ENCODE measurements at places on chromosomes 6 and 20. TPM values are rescaled to one million over a fixed set of nuclear protein-coding genes. Genes with fewer than 3 reads are reported as not detected.

DNA sequence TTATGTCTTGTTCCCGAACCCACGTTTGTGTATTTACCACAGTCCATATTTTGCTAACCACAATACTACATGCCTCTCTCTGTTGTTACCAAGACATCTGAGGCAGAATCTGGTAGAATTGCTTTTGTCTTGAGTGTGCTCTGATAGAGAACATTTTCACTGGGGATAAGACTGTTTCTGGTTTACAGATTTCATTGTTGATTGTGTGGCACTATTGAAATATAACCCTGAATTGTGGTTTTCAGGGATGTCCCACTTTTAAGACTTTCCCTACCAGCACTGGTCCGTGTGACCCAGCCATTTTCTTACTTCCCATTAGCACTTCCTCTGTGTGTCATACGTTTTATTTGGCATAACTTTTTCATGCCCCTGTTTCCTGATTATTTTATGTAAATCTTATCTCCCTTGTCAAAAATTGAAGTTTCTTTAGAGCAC lies 12.2 kb downstream of the NCOA7 start:
- peaks cover 14% of the 10 kb centered on the region for H3K4me1 ChIP-seq
- peak overlapping the region; percentile 20 for H3K27ac ChIP-seq
- H3K4me3 ChIP-seq, result no peak overlapping the region
- H3K36me3 ChIP-seq, result no peaks in the 10 kb centered on the region
- peak; percentile 74 for DNase-seq

GRCh38 chr6:89966228-89966544 lies 71.9 kb downstream of the GJA10 start:
- H3K4me3 ChIP-seq, result no peak overlapping the region
- no peak overlapping the region for H3K27ac ChIP-seq

DNA sequence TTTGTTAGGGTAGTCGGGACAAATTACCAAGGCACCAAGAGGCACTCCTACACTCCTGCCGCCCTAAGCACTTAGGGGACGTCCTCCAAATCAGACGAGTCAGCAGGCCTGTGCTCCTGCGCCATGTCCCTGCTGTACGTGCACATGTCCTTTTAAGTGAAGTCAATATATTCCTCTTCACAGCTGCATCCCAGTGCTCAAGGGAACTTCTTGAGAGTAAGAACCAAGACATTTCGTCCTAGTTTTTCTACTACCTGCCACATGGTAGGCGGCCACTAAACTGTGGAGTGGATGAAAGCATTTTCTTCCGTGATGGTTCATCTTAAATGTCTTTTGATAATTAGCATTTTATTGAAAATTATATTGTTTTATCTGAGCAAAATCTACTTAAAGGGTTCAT lies 100.7 kb downstream of the RPP40 start:
- H3K36me3 ChIP-seq, result no peaks in the 10 kb centered on the region
- H3K27ac ChIP-seq, result no peak overlapping the region
- no peak overlapping the region for H3K4me3 ChIP-seq
- H3K4me1 ChIP-seq, result no peaks in the 10 kb centered on the region
- H3K27me3 ChIP-seq, result no peaks in the 10 kb centered on the region
- no peak for DNase-seq

- DNase-seq, result peak; percentile 61
- H3K36me3 ChIP-seq, result no peaks in the 10 kb centered on the region
- H3K4me1 ChIP-seq, result peaks cover 51% of the 10 kb centered on the region
- peak overlapping the region; percentile 89 for H3K27ac ChIP-seq
- peak overlapping the region; percentile 74 for H3K4me3 ChIP-seq
These were observed 57.4 kb upstream of the CEP85L start for GRCh38 chr6:118708744-118709143.

DNA sequence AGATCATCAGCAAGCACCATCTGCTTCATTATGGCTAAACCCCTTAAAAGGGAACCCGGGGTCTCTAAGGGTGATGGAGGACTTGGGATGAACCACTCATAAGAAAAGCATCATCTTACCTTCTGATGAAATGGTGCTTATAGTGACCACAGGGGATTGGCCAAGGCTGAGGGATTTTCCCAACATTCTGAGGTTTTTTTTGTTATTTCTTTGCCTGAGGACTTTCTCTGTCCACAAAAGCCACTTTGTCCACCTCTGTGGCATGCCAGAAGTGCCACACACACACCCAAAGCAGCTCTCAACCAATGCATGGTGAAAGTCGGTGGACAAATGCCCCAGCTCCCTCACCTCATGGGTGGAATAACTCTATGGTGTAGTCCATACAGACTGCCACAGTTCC lies 79.3 kb upstream of the TOP1 start:
- H3K4me1 ChIP-seq, result peaks cover 6% of the 10 kb centered on the region
- no peak overlapping the region for H3K27ac ChIP-seq
- H3K36me3 ChIP-seq, result no peaks in the 10 kb centered on the region
- H3K27me3 ChIP-seq, result no peaks in the 10 kb centered on the region
- no peak for DNase-seq
- H3K4me3 ChIP-seq, result no peak overlapping the region

GRCh38 chr6:170089963-170090362 lies 200.9 kb downstream of the DLL1 start:
- no peaks in the 10 kb centered on the region for H3K4me1 ChIP-seq
- H3K27me3 ChIP-seq, result no peaks in the 10 kb centered on the region
- no peak overlapping the region for H3K4me3 ChIP-seq
- DNase-seq, result no peak
- H3K27ac ChIP-seq, result no peak overlapping the region

- H3K27ac ChIP-seq, result no peak overlapping the region
- peaks cover 5% of the 10 kb centered on the region for H3K27me3 ChIP-seq
- no peaks in the 10 kb centered on the region for H3K4me1 ChIP-seq
- no peak overlapping the region for H3K4me3 ChIP-seq
- DNase-seq, result no peak
These were observed 169.8 kb upstream of the RIN2 start for GRCh38 chr20:19588241-19588640.

- no peak overlapping the region for H3K4me3 ChIP-seq
- H3K36me3 ChIP-seq, result no peaks in the 10 kb centered on the region
- DNase-seq, result no peak
- H3K4me1 ChIP-seq, result peaks cover 9% of the 10 kb centered on the region
- no peak overlapping the region for H3K27ac ChIP-seq
These were observed 74.6 kb downstream of the TMEM244 start for GRCh38 chr6:129786548-129786947.

DNA sequence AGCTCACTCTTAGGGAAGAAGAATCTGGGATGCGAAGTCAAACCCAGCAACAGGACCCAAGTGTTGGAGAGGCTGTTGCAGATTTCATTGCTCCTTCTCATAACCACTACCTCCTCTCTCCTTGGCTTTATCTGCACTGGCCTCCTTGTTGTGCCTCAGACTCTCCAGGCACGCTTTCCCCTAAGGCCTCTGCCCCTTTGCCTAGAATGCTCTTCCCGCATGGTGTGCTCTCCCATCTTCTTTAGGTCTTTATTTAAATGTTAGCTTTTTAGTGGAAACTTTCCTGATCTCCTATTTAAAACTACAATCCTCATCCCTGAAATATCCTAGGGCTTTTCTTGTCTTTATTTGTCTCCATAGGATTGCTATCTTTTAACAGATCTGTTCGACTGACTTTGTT lies 94.9 kb upstream of the TMEM30A start:
- H3K36me3 ChIP-seq, result no peaks in the 10 kb centered on the region
- H3K27ac ChIP-seq, result no peak overlapping the region

Gene ADGRB3
- total RNA-seq, result 0.87 TPM

- DNase-seq, result no peak
- no peaks in the 10 kb centered on the region for H3K4me1 ChIP-seq
- no peaks in the 10 kb centered on the region for H3K36me3 ChIP-seq
- H3K27ac ChIP-seq, result no peak overlapping the region
- H3K27me3 ChIP-seq, result peaks cover 7% of the 10 kb centered on the region
- no peak overlapping the region for H3K4me3 ChIP-seq
These were observed 159.4 kb upstream of the SULF2 start for GRCh38 chr20:47944682-47945081.

- H3K27ac ChIP-seq, result no peak overlapping the region
- H3K4me3 ChIP-seq, result no peak overlapping the region
- no peaks in the 10 kb centered on the region for H3K36me3 ChIP-seq
- no peak for DNase-seq
- H3K4me1 ChIP-seq, result no peaks in the 10 kb centered on the region
- H3K27me3 ChIP-seq, result no peaks in the 10 kb centered on the region
These were observed 57.7 kb downstream of the PPP1R14C start for GRCh38 chr6:150200428-150201100.

DNA sequence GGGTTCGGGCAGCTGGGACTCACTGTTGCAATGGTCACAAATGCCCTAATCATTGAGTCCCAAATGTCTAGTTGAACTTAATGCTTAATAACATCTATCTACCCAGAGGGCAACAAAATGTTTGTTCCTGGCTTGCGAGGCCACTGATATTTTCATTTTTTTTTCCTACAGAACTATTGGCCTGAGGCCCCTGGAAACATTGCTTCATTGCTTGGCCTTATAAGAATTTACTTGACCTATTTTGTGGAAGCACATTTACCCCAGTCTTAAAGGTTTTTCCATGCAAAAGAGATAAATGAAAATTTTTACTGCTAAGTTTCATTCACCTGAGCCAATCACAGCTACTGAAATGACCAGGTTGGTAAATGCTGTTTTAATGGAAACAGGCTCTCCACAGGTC lies 133.1 kb upstream of the RIPOR2 start:
- H3K27ac ChIP-seq, result no peak overlapping the region
- H3K27me3 ChIP-seq, result no peaks in the 10 kb centered on the region
- no peak overlapping the region for H3K4me3 ChIP-seq
- H3K36me3 ChIP-seq, result no peaks in the 10 kb centered on the region
- DNase-seq, result no peak

Gene BLOC1S5
- 8.4 TPM for total RNA-seq

Gene BPIFB1
- total RNA-seq, result not detected

DNA sequence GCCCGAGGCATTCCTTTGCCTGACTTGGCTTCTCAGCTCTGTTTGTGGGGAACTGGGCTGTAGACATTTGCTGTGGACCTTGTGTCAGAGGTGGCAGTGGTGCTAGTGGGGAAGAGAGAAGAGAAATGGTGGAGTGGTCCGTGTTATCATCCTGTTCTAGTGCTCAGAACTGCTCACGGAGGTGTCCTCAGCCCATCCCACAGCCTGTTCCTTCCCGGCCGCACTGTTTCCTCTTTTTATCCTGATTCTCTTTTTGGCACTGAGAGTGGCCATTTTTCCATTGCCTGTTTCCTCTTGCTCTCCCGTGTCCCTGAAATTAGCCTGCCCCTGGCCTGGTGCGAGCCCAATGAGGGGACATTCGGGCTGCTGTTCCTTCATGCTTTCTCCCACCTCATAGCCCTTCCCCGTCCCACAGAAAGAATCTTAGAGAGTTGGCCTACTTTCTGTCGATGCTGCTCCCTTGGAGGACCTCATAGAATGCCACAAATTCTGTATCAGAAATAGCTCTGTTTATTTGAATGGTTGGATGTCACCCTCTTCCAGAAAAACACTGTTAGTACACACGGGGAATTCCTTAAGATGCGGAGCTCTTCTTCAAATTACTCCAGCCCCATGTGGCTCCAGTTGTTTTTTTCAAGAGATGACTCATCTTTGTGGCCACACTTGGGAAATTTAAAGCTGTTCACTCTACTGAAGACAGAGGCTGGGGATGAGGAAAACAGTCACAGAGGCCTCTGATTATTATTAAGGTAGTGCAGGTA lies 26.1 kb downstream of the FARS2 start:
- peaks cover 7% of the 10 kb centered on the region for H3K4me1 ChIP-seq
- H3K4me3 ChIP-seq, result no peak overlapping the region
- no peaks in the 10 kb centered on the region for H3K36me3 ChIP-seq
- DNase-seq, result peak; percentile 57
- no peaks in the 10 kb centered on the region for H3K27me3 ChIP-seq
- no peak overlapping the region for H3K27ac ChIP-seq

DNA sequence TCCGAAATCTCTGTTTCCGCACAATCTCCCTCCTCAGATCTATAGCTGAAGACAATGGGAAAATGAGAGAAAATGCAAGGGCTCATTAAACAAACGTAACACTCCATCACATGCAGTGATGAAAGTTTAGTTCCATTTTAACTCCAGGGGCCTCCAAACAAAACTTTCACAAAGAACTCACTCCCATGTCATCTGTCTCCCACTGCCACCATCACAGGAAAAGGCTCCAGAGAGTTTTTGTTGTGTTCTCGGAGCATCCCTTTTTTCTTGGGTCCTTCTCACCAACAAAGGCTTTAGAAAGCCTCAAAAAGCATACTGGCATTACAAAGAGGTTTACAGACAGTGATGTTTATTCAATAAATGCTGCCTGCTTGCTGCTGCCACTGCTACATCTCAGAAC lies 339.6 kb downstream of the TPBG start:
- H3K4me3 ChIP-seq, result no peak overlapping the region
- no peak overlapping the region for H3K27ac ChIP-seq
- H3K4me1 ChIP-seq, result no peaks in the 10 kb centered on the region
- no peaks in the 10 kb centered on the region for H3K36me3 ChIP-seq
- no peak for DNase-seq
